NCI-H1436 treated with DMSO at 0.1 percent for 48 hours (cell line): ENCODE measurements at places on chromosomes 1 and 21.

- no peak for DNase-seq
Observed at GRCh38 chr1:164562947-164563520, 4.0 kb downstream of the PBX1 start.

GRCh38 chr1:166975361-166976129 lies at the start of gene ILDR2:
Gene ILDR2, minus strand, starts transcription at chr1:166975540. Its CDS starts 272 bp downstream, at chr1:166975268.
- DNase-seq: no peak

GRCh38 chr1:229035748-229036082 lies 235.2 kb upstream of the RAB4A start:
- DNase-seq: no peak

- no peak for DNase-seq
Observed at GRCh38 chr21:14530592-14530991, 15.5 kb downstream of the SAMSN1 start.
